NCI-H187 treated with DMSO at 0.1 percent for 48 hours (cell line): ENCODE measurements at places on chromosomes 4 and X.
A peak's percentile ranks its signal among the peaks of the same experiment; 100 is the strongest.

- no peak for DNase-seq
Measured at GRCh38 chr4:150354214-150354796, 227.6 kb upstream of the MAB21L2 start.

DNA sequence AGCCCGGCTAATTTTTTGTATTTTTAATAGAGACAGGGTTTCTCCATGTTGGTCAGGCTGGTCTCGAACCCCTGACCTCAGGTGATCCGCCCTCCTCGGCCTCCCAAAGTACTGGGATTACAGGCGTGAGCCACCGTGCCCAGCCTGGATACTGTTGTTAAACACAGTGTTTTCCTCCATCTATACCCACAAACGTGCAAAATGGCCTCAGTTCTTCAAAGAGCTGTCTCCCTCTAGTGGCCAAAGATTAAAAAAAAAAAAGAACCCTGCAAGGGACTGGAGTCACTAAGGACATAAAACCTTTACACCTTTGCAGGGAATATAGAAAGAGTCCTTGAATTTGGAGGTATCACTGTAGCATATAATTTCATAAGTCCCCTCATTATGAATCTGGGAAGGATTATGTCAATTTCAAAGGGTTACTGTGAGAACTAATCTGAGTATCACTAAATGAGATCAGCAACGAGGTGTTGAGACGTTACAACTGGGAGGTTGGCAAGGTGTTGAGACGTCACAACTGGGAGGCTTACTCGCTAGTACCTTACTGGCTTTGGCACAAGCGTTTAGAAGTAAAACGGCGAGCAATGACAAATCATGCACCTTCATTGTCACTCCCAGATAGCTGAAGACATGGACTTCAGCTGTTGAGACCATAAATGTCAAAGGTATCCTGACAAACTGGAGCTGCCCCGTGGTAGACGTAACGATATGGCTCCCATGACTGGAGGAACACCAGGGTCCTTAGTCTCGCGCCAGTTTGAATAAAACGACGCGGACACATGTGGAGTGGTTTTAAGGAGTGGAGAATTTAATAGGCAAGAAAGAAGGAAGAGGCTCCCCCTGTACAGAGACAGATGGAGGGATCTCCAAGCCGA, 33.4 kb upstream of the ENPP6 start:
- DNase-seq: no peak

GRCh38 chrX:122188751-122189150, 995.3 kb upstream of the GRIA3 start:
- DNase-seq: no peak

DNA sequence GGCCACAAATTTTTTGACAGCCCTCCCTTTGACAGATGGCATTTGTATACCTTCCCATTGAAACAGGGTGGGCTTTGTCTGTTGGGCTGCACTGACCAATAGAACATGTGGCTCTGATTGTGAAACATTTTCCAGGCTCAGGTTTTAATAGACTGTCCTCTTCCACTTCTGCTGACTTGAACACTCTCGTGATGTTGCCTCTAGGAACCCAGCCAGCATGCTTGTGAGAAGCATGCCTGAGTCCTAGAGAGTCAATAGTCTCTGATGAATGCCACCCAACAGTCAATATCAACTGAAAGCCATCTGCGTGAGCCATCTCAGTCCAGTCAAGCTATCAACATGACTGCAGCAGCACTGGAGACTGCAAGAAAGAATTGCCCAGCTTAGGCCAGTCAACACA, 290.0 kb downstream of the SLC7A11 start:
- DNase-seq: no peak

DNA sequence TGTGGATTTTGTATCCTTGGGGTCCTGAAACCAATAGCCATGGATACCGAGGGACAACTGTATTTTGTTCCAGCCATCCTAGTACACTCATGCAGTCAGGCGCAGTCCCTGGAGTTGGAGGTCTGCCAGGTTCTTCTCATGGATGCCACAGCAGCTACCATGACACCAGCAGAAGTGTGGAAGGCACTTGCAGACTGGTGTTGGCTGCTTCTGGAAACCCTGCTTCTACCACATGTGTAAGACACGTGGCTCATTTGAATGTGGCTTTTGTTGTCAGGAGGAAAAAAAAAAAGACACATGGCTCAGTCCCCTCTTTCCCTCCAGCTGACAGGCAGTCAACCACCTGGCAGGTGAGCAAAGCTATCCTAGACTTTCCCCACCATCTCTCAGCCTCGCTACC, 19.4 kb downstream of the DRD5 start:
- DNase-seq: peak; percentile 13

GRCh38 chrX:66015152-66015831, 24.6 kb downstream of the VSIG4 start:
- DNase-seq: no peak

DNA sequence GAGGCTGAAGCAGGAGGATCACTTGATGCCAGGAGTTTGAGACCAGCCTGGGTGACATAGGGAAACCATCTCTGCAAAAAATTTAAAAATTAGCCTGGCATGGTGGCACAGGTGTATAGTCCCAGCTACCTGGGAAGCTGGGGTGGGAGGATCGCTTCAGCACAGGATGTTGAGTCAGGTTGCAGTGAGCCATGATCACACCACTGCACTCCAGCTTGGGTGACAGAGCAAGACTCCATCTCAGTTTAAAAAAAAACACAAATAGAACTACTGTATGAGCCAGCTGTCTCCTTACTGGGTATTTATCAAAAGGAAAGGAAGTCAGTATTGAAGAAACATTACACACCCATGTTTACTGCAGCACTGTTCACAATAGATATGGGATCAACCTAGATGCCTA, 138.7 kb downstream of the RAP1GDS1 start:
- DNase-seq: no peak

DNA sequence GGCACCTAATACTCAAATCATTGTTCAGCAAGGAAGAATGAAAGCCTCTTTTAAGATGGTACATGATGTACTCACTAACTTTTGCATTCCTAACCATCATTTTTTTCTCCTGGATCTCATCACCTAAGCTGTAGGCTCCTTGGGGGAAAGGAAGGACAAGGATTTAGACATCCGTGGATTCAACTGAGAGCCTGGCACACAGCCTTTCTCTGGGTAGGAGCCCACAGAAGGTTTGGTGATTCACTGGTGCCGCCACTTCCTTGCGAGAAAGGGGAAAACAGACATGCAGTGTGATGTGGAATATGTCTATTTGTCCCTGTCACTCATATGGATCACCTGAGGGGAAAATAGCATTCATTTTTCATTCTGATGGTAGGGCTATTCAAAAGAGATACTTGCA, 147.3 kb downstream of the PCDH7 start:
- no peak for DNase-seq

DNA sequence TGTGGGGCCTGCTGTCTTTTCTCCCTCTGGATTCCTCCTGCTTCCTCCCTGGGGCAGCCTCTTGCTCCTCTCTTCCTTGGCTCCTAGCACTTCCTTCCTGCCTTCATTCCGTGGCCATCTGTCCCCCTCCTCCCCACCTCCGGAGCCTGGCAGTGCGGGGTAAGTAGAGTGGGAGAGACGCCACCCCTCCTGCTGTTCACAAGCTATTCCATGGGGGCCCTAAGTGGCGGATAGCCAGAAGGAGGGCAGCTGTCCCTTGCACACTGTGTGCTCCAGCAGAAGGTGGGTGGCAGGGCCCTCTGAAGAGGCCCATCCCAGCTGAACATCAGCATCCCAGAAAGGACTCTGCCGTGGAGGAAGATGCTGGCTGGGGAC, 27.4 kb downstream of the CCNQ start:
- no peak for DNase-seq

DNA sequence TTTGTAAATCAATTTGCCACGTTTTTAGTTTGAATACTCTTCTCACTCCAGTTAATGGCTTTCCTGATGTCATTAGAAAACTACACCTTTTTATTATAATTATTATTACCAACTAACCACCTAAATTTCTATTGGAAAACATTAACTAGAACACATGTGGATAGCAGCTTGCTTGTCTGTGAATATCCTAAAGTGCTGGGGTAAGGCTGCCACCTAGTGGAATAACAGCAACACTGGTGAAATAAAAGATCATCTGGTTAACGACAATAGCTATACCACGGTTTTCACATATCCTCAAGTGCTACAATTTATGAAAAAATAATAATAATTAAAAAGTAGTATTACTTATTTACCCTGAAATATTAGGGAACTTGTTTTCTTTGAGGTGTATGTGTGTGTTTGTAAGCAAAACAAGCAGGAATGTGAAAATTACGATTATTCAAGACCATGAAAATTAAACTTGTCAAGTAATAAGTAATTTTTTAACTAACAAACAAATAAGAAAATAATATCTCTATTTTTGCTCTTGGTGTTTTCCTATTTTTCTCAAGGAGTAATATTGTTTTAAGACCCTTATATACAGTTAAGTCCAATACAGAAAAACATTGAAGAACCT, 130.1 kb upstream of the TECRL start:
- peak; percentile 72 for DNase-seq

DNA sequence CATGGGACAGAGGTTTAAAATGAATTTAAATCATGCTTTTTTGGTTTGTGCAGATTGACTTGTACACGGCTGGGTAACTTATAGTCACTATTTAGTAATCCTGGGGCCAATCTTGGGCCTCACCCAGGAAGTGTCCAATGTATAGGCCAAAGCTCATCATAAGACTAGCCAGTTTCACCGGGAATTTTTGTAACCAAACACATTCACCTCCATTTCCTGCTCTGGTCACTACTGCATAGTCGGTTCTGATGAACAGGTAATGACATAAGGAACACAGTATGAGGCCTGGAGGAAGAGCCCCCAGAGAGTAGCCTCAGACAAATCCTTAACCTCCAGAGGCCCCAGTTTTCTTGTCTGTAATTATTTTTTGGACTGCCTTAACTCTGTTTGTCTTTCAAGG, 81.9 kb downstream of the HPRT1 start:
- no peak for DNase-seq

DNA sequence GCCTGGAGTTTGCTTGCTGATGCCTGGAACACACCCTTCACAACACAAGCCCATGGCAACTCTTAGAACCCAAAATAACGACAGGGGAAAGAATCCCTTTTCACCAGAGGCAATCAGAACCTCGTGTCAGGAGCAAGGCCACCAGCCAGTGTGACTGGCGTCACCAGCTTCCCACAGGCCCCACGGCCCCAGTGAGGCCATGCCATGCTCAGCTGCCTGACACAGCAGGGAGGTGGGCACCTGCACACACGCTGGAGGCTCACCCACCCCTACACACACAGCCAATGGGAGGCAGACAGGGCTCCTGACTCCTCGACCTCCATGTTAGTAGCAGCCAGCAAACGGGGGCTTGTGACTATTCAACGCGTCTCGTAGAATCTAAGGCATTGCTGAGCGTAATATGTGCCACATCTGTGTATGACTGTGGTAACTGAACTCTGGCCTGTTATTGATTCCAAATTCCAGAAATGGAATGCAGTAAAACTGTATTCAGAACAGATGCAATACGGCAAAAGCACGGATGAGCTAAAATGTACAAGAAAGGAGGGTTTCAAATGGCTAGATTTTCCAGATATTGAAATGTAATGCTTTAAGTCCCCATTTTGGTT, 28.5 kb downstream of the RNF212 start:
- no peak for DNase-seq

DNA sequence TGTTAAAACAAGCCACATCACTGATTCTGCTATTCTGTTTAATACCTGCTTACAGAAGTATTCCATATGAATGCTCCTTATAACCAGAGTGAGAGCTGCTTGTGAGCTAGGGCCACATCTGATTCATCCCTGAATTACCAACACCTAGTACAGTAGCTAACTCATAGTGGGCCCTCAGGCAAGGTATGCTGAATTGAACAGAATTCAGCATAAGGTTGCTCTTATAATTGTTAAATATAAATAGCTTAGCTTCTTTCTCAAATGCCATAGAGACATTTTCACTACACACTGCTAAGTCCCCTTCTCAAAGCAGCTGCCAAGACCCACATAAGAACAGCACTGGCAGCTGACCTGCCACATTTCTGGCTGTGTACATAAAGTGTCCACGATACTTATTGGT, 27.0 kb upstream of the MCF2 start:
- DNase-seq: no peak

DNA sequence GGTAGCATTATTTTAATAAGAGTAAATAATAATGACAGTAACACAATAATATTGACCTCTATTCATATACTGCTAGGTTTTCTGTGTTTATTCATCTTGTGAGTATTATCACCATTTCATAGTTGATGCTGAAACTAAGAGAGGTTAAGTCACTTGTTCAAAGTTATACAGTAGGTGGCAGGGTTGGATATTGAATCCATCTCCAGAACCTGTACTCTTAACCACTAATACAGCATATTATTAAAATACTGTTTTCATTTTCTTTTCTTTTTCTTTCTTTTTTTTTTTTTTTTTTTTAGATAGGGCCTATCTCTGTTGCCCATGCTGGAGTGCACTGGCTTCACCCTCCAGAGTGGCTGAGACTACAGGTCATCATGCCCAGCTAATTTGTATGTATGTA, 7.1 kb upstream of the ELF2 start:
- no peak for DNase-seq

DNA sequence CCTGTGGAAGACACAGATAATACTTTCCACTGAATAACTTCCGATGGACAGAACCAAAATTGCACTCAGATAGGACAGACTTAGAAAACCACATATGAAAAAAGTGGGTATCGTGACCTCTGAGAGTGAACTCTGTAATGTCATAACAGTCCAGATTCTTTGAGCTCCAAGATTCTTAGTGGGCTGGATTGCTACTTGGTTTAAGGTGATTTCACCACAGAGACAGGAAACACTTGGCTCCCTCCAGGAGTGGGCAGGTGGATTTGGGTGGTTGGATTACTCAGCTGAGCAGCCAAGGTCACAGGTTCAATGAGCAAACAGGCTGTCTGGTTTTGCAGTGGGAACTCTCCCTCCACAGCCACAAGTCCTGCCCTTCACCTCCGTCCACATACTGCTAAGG, 126.0 kb downstream of the AFAP1 start:
- no peak for DNase-seq

GRCh38 chr4:105550641-105551040, 1.8 kb upstream of the ARHGEF38 start:
- DNase-seq: no peak

- no peak for DNase-seq
Measured at GRCh38 chrX:112259375-112259774, 176.8 kb upstream of the TRPC5 start.

DNA sequence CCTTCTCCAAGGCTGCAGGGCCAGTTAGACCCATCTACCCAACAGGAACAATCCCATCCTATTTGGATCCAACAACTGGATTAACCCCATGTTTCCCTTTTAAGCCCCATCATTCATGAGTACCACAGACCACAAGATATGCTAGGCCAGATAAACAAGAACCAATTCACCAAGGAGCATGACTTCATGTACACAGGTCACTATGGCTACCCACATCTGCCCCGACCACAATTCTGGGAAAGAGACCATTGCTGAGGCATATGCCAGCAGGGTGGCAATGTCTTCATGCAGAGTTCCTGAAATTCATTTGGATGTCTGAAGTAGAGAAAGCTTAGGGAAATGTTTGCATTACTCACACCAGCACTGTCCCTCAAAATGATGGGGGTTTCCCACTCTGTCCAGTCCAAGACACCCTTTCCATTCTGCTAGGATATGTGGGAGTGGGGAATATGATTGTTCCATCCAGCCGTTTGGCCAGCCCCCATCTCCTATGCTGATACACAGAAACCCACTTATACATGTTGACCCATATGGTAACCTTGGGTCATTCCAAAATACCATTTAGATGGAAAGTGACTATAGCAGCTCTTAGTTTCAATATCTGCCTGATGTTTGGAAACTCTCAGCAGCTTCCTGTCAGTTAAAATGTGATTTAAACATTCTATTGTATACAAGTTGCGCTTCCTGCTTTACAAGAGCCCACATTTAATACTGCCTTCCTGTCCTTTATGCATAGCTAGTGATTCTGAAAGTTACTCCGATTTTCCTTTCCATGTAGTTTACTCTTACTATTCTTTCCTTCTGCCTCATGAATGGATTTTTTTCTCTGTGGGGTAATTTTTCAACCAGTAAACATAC, 129.0 kb downstream of the AMMECR1 start:
- no peak for DNase-seq
